ENCODE measurements at places on chromosomes 2 and 18.

DNA sequence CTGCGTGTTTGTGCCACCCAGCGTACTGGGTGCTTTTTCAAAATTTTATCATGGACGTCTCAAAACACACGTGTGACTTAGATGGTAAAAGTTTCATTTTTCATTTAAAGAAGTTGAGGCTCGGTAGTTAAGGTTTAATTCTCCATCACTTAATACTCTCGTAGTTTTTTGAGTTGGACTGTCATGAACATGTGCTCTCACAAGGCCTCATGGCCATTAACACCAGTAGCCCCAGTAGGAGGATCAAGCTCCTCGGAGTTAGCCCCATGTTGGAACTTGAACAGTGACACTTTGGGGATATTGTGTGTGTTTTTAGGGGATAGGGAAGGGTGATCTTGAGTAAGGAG, 15.3 kb downstream of the NMUR1 start:
- DNase-seq = no peak

DNA sequence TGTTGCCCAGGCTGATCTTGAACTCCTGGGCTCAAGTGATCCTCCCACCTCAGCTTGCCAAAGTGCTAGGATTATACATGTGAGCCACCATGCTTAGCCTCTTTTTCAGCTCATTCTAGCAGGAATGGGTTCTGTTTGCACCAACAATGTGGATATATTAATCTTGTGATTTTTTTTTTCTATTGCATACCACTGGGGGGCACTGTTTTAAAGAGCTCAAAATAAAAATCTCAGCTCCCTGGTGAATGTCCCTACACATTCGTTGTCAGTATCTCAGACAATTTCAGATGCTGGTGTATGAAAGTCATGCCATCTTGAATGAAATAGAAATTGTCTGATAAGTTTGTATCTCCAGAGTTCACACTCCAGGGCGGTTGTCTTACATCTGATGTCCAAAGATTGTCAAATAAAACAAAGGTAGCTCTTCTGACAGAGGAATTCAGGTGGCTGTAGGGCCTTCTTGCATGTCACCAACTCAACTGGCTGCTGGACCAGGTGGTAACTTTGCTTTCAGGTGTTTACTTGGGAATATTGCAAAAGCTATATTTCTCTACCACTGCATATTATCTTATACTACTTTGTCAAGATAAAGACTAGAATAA, 3.1 kb upstream of the MATN3 start:
- peak; percentile 28 for DNase-seq

DNA sequence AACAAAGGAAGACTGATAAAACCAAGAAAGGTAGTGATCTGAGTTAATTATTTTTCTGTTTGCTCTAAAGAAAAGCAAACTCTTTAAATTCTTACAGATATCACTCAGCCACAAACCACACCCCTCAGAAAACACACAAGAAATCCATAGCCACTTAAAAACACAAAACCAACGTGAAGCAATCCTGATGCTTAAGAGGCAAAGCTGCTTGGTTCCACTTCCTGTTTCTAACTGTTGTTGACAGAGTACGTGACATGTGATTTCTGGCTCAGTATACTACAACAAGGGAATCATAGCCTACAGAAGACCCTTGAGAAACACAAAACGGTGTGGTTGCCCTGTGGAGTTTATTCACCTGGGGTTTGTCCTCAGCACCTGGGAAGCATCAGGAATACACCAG, 240.9 kb upstream of the APCDD1 start:
- DNase-seq = no peak

DNA sequence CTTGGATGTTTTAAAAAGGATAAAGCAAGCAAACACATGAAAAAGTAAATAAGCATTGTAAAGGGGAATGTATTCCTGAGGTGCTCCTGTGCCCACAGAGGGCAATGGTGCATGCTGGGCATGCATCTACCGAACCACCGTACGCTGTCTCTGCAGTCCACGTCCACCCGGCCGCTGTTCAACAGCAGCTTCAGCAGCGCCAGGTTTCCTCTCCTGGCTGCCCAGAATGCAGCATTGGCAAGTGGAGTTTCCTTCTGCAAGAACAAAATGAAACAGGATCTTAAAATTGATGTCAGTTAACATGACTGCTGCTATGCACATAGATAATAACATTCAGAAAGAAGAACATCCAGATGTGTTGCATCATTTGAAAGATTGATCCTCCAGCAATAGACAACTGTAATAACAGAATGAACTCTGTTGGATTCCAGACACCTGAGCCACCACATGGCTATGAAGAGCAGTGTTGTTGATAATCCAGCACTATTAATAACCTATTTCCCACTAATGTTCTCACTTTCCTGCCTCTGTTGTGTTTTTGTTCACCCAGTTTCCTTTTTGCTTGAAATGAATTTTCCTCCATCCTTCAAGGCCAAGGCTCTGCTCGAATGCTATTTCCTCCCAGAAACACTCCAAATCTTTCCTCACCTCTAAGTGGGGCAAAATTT, 13.6 kb downstream of the ANKRD29 start:
- no peak for DNase-seq

GRCh38 chr2:85933753-85934594, 45.2 kb upstream of the ST3GAL5 start:
- DNase-seq = no peak
